Muscle of arm (tissue), 14 donors: ENCODE measurements at places on chromosomes 4 and X. TPM values are rescaled to one million over a fixed set of nuclear protein-coding genes. Genes with fewer than 3 reads are reported as not detected.

The DCAF8L2 gene
- not detected for polyA plus RNA-seq

GRCh38 chr4:6769233-6769988, 13.1 kb upstream of the KIAA0232 start:
- DNase-seq: no peak

GRCh38 chr4:37780444-37781130, 45.9 kb upstream of the PGM2 start:
- no peak for DNase-seq

The ARHGAP4 gene
- 25.6 TPM for polyA plus RNA-seq

- no peak for DNase-seq
Observed at GRCh38 chrX:142256935-142257334, 51.8 kb upstream of the MAGEC2 start.

GRCh38 chr4:2353222-2354107, 65.0 kb downstream of the ZFYVE28 start:
- no peak for DNase-seq

The HSFX2 gene
- 1.1 TPM for polyA plus RNA-seq

DNA sequence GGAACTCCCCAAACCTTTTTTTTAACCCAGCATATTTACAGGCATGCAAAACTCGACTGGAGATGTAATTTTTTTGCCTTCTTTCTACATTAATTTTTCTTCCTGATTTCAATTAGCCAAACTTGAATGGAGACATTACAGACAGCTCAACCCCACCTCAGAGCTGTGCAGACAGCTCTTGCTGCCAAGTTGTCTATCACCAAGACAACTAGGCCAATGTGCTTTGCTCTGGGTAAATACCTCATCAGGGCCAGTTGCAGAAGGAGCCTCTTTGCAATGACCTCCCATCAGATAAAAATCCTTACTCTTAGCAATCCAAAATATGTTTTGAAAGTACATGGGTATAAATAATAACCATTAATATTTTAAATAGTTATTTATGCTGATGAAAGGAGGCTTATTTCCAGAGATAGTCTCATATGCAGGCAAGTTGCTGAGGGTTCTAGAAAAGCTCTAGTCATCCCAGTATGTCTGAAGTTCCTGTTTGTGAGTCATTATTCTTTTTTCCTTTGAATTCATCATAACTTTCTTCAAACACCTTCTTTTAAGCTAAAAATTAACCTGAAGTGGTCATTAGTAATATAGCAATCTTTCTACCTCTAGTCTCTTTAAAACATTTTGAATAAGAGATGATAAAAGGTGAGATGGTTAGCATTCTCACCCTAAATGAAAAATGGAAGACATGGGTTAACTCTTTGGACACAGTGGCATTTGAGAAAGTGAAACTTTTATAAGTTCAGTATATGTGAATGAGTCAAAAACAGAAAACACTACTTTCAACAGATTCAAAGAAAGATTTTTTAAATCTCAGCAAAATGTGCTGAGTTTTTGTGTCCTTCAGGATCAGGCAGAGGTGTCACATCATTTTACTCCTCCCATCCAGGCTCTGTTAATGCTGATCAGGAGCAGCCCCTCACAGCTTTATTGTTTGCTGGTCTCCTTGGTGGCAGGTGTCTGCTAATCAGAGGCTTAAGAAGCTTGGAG, 475.5 kb upstream of the FGF16 start:
- DNase-seq: no peak

GRCh38 chrX:7247346-7247745, 99.4 kb upstream of the PUDP start:
- DNase-seq: no peak

DNA sequence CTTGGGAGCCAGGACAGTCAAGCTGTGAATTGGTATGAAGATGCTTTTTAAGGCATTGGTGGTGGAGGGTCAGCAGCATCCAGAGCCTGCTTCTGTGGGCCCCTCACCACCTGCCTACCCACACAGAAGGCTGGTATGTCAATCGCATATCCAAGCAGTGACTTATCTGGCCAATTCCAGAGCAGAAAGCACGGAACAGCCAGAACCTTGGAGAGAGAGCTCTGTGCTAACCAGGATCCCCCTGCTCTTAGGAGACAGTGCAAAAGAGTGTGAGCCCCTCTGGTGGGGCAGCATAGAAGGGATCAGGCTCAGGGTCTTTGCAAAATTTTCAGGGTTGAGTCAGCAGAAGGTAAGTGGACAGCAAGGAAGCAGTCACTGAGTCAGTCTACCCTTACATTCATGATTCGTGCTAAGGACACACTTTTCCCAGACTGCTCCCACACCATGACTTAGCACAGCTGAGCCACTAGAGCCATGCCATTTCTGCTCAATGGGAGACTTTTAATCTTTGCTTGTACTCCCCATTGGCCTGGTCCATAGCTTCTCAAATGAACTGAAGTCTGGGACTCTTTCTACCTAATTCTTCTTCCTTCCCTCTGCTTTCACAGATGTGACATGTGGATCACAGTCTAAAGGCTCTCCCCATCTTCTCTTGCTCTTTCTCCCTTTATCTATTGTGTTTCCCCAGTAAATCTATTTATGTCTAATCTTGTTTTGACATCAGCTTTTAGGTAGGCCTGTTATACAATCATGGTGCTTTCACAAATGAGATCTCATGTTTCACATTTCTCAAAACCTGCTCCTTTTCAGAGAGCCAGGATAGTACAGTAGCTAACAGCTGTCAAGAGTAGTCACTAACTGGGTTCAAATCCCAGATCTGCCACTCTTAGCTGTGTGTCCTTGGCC, 20.0 kb downstream of the MORF4L2 start:
- no peak for DNase-seq

DNA sequence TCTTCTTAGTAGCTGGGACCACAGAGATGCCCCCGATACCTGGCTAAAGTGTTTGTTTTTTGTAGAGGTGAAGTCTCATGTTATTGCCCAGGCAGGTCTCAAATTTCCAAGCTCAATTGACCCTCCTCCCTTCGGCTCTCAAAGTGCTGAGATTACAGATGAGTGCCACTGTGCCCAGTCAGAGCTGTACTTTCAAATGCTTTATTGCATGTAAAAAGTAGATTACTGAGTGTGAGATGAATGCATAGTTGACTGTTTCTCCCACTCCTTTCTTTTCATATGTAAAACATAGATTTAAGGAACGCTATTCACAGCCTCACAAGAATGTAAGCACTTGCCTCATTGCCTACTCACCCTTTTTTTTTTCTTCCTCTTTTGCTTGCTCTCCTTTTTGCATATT, 984.4 kb upstream of the PABPC4L start:
- DNase-seq: no peak

The GABRG1 gene
- 0.03 TPM for polyA plus RNA-seq

DNA sequence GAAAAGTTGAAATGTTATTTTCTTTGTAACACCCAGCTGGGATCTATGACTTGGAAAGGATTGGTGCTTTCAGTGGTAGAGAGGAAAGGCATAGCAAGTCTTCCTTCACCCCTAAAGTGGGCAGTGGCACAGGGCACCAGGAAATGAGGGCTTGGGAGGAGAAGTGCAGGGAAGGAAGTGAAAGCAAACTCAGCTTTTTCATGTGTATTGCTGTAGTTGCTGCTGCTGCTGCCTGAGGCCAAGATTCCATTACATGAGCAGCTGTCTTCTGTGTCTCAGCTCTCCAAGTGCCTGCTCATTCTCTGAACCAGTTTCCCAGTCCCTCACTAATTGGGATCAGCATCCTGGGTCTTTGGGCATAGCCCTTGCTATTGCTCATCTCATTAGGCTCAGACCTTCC, 2.6 kb downstream of the HCCS start:
- DNase-seq: no peak

- no peak for DNase-seq
Observed at GRCh38 chr4:184331268-184331995, 113.8 kb upstream of the ENPP6 start.

- no peak for DNase-seq
Observed at GRCh38 chr4:188400451-188400850, 261.2 kb downstream of the TRIML1 start.

The DNAAF6 gene
- not detected for polyA plus RNA-seq

The CLDN22 gene
- not detected for polyA plus RNA-seq

GRCh38 chrX:42739258-42739657, 38.7 kb downstream of the PPP1R2C start:
- DNase-seq: peak; percentile 27

The XAGE1B gene
- not detected for polyA plus RNA-seq

The BST1 gene
- polyA plus RNA-seq: 4.6 TPM

The PDZD4 gene
- 2.7 TPM for polyA plus RNA-seq

GRCh38 chr4:76209881-76210280, 3.7 kb downstream of the SCARB2 start:
- no peak for DNase-seq

- DNase-seq: no peak
Observed at GRCh38 chr4:11631416-11631815, 202.7 kb upstream of the HS3ST1 start.

The FRG2 gene
- polyA plus RNA-seq: not detected

DNA sequence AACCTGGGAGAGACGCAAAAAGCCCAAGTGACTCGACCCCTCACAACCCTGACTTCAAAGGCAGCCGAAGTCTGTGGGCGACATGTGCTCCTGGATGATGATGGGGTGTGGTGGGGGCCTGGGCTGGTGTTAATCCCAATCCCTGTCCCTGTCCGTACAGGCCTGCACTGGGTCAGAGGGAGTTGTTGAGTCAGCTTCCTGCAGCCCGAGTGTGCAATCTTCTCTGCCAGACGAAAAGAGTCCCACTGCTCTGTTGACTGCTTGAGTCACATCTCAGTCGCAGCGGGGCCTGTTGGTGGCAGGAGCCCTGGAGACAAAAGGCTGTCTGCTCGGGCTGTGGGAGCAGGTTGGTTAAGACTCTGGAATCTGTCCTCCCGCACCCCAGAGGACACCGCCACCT, 10.3 kb downstream of the FAM3A start:
- DNase-seq: no peak

GRCh38 chrX:3576886-3577501, 136.5 kb downstream of the PRKX start:
- peak; percentile 65 for DNase-seq

- no peak for DNase-seq
Observed at GRCh38 chrX:120315776-120316175, 4.5 kb upstream of the TMEM255A start.

The PRDM5 gene
- polyA plus RNA-seq: 13.2 TPM

The FGF2 gene
- 6.8 TPM for polyA plus RNA-seq

DNA sequence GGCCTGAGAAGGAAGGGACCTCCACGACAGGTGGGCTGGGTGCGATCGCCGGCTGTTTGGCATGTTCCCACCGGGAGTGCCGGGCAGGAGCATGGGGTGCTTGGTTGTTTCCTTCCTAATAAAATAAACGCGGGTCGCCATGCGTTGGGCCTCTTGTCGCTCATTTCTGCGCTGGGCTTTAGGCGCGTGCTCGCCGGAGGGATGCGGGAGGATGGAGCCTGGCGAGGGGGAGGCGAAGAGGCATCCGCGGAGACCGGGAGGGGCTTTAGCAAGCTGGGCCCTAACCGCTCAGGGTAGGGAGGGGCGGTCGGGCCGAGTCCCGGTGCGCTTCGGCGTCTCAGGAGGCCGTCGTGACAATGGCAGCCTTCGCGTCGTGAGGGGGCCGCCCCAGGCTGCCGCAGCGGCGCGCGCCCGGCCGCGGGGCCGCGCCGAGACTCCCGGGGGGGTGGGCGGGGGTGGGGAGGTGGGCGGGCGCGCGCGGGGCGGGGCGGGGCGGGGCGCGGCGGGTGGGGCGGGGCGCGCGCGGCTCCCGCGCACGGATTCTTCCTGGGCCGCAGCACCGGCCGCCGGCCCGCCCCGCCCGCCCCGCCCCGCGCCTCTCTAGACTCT, 476 bp upstream of the GDI1 start:
- no peak for DNase-seq

DNA sequence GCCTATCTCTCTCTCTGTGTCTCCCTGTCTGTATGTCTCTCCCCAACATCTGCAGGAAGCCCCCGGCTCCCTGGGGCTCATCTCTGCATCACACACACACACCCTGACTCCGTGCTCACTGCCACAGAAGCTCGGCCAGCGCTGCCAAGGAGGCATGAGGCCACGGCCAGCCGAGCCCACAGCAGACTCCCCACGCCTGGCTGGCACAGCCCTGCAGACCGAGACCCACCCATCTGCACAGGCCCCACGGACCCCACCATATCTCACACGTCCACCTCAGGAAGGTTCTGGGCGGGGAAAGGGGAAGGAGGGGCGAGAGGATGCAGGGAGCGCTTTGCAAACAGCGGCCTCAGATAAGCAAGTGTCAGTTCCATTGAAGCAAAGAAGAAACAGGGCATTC, 28.5 kb upstream of the SLC25A6 start:
- no peak for DNase-seq

The SLC10A3 gene
- 9.8 TPM for polyA plus RNA-seq

DNA sequence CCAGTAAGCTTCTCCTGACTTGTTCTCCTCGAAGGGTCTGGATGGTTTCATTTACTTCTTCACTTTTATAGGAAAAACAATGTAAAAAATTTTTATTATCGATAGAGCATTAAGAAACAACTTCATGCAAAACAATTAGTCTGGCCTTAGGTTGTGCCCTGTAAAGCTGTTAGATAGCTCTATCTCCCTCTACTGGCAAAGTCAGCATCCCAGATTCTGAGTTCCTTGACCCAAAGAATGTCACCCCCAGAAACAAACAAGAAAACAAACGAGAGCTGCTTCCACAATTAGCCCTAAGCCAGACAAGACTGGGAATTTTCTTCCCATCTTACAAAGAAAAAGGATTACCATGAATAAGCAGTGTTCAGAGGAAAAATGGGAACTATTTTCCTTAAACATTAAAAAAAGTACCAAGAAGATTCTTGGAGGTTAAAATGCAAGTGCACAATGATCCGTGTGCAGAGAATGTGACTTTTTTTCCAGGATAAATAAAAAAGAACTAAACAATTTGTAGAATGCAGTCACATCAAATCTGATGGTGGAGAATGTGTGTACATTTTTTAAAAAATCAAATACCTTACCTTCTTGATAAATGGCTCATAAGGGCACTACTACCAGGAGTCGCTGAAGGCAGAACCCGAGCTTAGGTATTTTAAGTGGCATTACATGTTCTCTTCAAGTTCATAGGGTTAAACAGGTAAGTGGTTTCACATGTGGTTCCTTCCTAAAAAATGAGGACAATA, 293.2 kb downstream of the FBXO8 start:
- DNase-seq: no peak

The RAI2 gene
- 9.7 TPM for polyA plus RNA-seq

- no peak for DNase-seq
Observed at GRCh38 chr4:185651137-185651677, 115.9 kb upstream of the PDLIM3 start.

DNA sequence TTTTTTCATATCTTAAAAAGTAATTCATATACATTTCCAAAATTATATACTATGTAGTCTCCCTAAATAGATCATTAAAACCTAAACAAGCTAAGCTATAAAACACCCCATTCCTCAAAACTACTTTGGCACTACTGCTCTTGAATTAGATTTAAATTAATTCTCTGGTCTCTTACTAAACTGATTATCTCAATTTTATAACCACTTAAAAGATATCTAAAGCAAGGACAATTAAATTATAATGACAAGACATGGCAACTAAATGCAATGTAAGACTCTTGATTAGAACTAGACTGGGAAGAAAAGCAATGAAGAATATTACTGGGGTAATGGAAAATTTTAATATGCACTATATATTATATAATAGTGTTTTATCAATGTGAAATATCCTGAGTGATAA, 27.9 kb downstream of the TMEM184C start:
- no peak for DNase-seq

GRCh38 chr4:101218894-101219293, 128.4 kb downstream of the PPP3CA start:
- no peak for DNase-seq

The TECRL gene
- polyA plus RNA-seq: 60.9 TPM

- no peak for DNase-seq
Observed at GRCh38 chrX:72100824-72101351, 30.8 kb downstream of the RTL5 start.
